Activated T-helper 1 cell treated with anti-CD3 and anti-CD28 coated beads, Interleukin-2, amount 50 U/mL, for 16 hours (primary cell): ENCODE measurements at places on chromosomes 4 and X.

- DNase-seq = no peak
Observed at GRCh38 chrX:22109442-22109841, 77.3 kb downstream of the PHEX start.

DNA sequence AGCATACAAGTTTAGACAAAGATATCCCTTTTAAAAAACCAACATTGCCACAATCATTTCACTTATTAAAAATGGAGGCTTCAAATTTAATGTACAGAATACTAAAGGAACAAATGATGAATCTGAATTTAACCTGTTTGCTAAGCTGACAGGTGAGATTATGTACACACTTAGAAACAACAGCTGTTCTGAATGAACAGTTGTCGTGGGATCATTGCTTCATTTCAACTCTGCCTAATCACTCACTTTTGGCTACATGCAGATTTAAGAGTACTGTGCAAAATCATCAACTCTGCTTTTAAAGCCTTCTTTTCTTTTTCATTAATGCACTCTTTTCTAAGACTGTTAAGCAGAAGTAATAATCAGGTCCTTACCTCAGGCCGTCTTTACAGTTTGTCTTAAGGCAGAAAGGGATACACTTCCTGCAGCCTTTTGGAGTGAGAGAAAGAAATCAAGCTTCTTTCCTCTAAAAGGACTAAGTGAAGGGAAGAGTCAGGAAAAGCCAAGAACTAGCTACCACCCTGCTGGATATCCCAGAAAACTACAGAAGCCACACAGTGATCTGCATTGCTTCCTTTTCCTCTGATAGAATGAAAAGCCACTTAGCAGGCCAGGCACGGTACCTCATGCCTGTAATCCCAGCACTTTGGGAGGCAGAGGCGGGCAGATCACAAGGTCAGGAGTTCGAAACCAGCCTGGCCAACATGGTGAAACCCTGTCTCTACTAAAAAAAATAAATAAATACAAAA is 54.7 kb upstream of the NPNT start:
- DNase-seq = no peak

DNA sequence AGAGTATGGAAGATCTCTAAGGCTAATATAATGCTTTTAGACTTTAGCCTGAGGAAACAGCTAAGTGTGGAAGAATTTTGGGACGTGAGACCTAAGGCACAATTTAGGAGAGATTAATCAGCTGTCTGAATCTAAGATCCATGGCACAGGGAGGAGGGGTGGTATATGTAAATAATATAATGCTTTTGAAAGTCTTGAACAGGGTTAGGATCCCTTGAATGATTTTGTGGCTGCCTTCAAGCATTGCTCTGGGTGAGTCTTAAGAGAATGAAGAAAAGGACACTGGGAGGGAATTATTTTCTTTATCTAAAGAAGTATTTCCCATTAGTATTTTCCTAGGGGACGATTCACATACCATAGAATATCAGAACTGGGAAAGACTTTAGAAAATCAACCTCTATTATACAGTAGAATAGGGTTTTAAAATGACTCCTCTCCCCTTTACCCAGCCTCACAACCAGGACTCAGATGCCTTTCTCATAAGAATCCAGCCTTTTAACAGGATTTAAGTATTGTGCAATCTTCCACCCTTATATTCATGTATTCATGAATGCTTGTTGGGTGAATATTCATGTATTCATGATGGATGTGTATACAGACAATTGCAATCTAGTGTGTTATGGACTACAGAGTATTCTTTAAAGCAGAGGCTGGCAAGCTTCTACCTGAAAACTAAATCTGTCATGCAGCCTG is 664.2 kb upstream of the CPEB2 start:
- DNase-seq = no peak

DNA sequence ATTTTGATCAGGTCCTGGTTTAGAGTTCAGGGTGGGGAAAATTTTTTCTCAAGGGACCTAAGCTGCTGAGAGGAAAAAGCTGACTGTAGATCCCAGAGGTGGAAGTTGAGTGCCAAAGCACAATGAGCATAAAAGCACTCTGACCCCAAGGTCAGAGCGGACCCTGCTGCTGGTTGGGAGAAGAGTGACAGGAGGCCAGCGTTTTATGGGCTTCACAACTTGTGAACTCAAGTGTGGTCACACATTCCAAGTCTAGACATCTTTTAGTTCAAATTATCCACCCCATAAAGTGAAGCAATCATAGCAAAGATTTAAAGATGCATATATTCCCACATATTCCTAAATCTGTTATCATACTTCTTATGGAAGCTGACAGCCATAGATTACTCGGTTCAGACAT is 220.3 kb downstream of the CHIC2 start:
- no peak for DNase-seq

- no peak for DNase-seq
Observed at GRCh38 chr4:38233727-38234480, 273.7 kb downstream of the PTTG2 start.

DNA sequence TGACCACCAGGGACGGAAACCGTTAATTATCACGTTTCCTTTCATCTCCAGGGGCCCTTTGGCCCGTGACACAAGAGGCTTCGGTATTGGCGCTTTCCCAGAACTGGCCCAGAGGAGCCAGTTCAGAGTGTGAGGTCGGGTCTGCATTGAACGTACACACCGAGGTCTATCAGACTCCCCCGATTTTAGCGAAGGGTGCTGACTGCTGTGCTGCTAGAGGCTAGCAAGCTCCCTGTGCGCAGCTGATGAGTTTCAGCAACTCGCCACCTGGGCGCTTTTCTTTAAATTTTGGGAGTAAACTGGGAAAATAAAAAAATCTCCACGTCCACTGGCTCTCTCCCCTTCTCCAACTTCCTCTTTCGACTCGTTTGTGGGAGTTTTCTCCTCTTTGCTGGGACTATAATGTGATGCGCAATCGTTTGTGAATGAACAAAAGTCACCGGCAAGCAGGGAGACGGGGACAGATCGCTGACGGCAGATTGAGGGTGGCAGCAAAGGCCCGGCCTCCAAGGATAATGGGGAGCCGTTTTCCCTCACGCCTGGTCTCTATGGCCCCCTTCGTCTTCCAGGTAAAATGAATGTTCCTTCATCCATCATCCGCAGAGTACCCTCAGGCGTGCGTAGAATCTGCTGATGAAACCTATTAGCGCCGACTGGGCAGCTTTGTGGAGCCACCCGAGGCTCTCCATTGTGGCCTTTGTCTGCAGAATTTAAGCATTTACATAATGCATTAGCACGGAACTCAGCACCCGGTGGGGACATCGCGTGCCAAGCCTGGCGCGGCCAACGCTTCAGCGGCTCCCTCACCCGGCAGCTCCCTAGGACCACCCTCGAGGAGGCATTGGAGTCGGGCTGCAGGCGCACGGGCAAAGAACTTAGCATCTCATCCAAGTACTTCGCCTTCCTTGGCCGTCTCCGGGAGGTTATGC is 1.6 kb upstream of the LRAT start:
- no peak for DNase-seq
